ENCODE measurements at places on chromosomes 16 and 17.

DNA sequence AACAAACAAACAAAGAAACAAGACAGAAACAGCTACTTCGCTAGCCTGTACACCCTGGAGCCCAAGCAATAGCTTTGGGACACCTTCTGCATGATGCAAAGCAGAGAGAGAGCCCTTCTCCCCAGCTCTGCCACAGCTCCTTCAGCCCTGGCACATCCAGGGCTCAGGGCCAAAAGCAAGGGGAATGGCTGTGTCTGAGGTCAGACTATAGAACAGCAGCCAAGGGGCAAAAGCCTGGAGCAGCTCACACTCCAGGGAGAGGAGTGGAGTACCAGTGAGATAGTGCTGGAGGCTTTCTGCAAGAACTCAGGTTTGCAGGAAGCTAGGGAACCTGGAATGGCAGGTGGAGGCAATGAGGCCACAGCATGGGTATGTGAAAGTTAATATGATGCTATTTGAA lies 11.6 kb upstream of the SEPHS2 start:
- DNase-seq: no peak

DNA sequence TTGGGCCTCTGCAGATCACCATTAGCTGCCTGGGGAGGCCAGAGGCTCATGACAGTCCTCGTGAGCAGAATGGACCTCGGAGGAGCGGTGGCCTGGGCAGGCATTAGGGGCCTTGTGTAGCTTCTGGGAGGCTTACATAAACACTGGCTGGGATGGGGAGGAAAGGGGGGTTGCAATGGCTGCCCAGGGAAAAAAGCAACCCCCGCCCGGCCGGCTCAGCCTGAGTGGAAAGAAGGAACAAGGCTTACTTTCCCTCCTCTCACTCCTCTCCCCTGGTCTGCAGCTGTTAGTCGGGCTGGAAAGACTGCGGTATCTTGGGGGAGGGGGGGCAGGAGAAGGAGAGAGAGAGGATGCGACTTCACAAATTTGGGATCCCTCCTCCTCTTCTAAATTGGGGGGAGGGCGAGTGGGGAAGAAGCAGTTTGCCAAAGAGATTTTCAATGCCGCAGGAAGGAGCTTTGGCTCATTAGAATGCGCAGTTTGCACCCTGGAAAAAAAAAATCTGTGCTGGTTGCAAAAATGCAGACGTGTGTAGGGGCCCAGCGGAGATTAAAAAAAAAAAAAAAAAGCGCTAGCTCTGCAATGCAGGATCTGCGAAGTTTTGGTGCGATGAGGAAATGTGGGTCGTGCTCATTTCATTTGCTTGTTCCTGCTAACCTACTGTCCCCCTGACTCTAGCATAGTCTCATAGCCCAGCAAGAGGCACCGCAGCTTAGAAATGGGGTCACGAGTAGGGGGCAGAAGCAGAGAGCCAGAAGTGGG lies 6.6 kb upstream of the NR1D1 start:
- no peak for DNase-seq

- DNase-seq: no peak
Observed at GRCh38 chr17:81328978-81329926, 34.1 kb upstream of the SLC38A10 start.

DNA sequence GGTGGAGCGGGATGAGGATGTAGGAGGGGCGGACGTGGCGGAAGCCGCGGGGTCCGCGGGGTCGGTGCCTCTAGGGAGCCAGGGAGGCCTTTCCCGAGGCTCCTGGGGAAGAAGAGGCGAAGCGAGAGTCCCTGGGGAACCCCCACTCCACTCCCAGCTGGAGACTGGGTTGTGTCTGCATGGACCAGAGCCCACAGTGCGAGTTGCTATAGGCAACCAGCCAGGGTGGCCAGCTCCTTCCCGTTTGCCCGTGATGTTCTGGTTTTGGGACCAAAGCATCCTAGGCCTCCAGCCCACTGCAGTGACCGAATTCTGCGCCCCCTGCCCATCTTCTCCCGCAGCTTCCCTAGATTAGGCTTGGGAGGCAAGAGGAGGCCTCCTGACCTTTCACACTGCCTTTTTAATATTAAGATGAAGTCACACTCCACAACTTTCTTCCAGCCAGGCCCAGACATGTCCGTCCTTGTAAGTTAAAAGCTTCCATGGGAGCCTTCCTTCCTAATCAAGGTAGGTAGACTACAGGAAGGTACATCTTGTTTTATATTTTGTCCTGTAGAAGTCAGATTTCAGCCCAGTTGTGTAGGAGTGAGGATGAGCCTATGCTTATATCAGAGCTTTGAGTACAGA lies 469 bp downstream of the AMZ2 start:
- DNase-seq: peak; percentile 36

GRCh38 chr16:67842509-67843342 lies 606 bp downstream of the THAP11 start:
- peak; percentile 61 for DNase-seq

DNA sequence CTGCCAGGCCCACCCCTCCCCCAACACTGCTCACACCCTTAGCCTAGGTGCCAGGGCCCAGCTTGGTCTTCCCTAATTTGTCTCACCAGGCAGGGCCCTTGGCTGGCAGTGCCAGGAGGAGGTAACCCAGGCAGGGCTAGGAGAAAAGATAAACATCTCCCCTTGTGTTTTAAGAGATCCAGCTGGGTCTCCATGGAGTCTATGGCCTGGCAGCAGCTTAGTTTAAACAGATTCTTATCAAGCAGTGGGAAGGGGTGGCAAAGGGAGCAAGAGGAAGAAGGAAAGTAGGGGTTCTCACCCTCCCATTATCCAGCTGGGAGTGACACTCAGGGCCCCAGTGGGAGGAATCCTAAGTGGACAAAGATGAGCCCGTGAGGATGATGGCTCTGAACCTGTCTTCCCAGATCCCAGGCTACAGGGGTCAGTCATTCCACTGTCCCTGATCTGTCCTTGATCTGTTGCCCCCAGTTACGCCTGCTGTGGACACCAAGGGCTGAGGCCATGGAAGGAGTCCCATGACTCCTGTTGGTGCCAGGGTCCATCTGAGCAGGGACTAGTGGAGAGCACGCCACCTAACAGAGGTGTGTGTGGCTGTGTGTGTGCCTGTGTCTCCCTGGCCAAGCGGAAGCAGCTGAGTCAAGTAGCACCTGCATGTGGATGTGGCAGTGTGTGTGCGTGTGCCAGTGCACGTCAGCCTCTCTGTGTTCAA lies 47.4 kb upstream of the MEIOC start:
- no peak for DNase-seq

- DNase-seq: peak; percentile 82
Observed at GRCh38 chr16:12067714-12068401, 91.3 kb downstream of the SNX29 start.

- no peak for DNase-seq
Observed at GRCh38 chr16:77383606-77384187, 51.1 kb downstream of the ADAMTS18 start.

DNA sequence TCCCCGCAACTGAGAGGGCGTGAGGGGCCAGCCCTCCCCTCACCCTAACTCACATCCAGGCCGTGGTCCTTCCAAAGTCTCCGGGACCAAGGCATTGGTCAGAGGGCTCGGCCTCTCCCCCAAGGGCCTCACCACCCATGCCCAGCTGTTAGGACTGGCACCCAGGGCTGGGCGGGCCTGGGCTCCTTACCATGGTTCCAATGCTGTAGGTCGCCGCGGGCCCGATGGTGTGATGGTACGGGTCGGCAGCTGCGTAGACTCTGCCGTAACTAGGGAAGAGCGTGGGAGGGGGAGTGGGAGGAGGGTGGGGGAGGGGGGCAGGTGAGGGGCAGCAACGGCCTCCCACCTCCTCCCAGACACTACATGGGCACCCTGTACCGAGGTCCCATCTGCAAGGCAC lies 19.6 kb downstream of the ENGASE start:
- no peak for DNase-seq

GRCh38 chr17:55163408-55163807 lies 101.4 kb upstream of the HLF start:
- no peak for DNase-seq

DNA sequence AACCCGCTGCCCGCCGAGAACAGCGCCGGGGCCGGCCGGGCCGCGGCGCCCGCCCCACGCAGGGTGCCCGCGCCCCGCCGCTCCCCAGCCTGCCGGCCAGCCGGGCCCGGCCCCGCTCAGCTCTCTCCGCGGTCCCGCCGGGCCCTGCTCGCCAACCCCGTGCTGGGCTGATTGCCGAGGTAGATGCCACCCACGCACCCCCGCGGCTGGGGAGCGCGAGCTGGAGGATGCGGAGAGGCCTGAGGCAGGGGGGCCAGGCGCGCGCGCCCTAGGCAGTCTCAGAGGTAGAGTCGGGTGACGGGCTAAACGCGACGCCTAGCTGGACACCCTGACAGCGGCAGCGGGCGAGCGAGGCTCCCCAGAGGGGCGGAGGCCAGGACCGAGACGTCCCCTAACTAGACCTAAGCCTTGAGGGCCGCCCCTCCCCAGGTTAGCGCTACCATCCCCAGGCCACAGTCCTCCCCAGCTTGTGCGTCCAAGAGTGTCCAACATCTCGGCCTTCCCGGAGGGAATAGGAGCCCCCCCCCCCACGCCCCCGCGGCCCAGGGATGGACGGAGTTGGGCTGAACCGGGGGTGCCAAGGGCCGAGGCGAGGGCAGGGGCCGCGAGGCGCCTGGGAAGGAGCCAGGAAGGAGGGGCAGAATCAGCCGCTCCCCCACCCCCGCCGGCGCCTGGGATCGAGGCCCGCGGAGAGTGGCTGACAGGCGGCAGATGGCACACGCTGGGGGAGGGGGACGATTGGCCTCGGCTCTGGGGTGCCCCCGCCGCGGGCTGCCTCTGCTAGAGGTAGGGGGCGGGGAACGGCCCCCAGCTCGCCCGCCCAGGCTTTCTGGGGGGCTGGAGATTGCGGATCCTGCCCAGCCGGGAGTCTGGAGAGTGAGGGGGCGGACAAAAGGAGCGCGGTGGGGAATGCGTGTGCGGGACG lies 2.5 kb upstream of the ZNF423 start:
- DNase-seq: no peak

DNA sequence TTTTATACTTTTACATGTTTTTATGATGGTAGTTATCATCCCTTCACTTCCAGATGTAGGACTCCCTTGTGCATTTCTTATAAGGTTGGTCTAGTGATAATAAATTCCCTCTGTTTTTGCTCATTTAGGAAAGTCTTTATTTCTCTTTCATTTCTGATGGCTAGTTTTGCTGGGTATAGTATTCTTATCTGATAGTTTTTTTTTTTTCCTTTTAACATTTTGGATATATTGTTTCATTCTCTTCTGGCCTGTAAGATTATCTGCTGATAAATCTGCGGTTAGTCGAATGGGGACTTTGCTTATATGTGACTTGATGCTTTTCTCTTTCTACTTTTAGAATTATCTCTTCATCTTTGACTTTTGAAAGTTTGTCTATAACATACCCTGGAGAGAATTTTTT lies 153.1 kb upstream of the MPHOSPH6 start:
- no peak for DNase-seq

- DNase-seq: no peak
Observed at GRCh38 chr17:5329784-5330557, 47.9 kb downstream of the RABEP1 start.

Data from hematopoietic multipotent progenitor cell treated with erythropoietin and hydrocortisone succinate and interleukin-3 and kit ligand, for 8 days (in vitro differentiated cells).